ENCODE measurements at places on chromosomes 5 and 9.

- no peak for DNase-seq
These were observed 49.1 kb upstream of the OLFM1 start for GRCh38 chr9:135038331-135038730.

- DNase-seq = no peak
These were observed 167.6 kb upstream of the MSX2 start for GRCh38 chr5:174556756-174557155.

GRCh38 chr5:139655727-139656271, 7.7 kb downstream of the CXXC5 start:
- DNase-seq = no peak

GRCh38 chr9:131737426-131737825, 2.5 kb downstream of the RAPGEF1 start:
- no peak for DNase-seq

- no peak for DNase-seq
These were observed 52.1 kb downstream of the ENC1 start for GRCh38 chr5:74588415-74588814.

DNA sequence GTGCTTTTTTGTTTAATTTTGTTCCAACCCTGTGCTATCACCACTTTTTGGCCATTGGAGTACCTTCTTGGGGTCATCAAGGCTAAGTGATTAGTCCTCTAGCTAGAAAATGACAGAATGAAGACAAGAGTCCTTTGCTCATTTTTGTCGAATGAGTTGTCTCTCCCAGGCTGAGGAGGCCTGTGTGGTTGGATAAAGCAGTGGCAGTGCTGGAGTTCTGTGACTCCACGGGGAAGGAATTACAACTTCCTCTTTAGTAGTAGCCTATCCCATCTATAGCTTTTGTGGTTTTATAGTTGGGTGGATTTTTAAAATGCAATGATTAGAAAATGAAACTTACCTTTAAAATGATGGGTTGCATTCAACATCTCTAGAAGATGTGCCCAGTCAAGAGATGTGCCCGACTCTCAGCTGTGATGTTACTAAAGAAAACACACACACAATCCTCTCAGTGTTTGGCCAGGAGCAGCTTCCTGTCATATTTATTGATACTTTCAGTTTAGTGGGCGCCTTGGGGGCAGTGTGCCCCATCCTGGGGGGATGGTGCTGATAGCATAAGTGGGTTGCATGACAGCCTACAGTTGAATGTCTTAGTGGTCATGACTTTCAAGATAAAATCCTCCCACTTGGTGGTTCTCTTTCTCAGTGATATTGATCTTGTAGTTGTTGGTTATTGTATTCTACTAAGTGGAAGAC, 11.9 kb downstream of the OTULINL start:
- no peak for DNase-seq

DNA sequence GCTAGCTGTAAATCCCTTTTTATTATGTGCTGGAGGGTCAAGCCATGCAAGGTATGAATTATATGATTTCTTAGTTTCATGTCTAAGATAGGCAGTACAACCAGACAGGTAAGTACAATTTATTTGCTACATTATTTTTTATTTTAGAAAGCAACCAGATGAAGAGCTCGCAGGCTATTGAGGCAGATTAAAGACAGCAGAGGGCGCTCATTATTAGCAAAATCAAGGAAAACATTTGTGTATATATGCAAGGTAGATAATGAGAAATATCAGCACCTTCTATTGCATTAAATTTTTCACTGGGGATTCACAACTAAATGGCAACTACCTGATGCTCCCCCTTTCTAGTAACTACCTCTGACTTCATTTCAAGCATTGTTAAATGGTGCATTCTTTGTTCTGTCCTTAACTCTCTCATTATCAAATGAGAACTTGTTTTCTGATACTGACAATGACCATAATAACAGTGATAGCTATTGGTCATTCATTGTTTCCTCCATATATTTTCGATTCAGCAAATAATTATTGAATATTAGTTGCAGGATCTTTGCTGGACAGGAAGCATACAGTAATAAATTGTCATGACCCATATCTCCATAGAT, 8.6 kb downstream of the SCGB3A2 start:
- no peak for DNase-seq

DNA sequence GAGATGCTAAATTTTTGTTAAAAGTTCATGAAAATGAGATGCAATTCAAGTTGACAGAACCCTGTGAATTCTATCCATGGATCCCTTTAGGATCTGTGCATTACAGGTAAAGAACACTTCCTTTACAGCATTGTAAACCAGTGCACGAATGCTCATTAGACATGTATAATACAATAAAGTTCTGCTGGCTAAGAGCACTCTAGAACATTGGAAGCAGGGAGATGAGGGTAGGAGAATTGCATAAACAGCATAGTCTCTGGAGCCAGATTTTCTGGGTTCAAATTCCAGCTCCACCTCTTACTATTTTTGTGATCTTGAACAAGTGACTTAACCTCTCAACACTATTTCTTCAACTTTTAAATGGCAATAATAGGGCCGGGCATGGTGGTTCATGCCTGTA, 300.2 kb downstream of the NTRK2 start:
- no peak for DNase-seq

DNA sequence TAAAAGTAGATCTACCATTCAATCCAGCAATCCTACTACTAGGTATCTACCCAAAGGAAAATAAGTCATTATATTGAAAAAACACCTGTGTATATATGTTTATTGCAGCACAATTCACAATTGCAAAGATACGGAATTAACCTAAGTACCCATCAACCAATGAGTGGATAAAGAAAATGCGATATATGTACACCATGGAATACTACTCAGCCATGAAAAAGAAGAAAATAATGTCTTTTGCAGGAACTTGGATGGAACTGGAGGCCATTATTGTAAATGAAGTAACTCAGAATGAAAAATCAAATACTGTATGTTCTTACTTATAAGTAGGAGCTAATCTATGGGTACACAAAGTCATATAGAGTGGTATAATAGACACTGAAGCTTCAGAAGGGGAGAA, 63.4 kb upstream of the PITX1 start:
- no peak for DNase-seq

DNA sequence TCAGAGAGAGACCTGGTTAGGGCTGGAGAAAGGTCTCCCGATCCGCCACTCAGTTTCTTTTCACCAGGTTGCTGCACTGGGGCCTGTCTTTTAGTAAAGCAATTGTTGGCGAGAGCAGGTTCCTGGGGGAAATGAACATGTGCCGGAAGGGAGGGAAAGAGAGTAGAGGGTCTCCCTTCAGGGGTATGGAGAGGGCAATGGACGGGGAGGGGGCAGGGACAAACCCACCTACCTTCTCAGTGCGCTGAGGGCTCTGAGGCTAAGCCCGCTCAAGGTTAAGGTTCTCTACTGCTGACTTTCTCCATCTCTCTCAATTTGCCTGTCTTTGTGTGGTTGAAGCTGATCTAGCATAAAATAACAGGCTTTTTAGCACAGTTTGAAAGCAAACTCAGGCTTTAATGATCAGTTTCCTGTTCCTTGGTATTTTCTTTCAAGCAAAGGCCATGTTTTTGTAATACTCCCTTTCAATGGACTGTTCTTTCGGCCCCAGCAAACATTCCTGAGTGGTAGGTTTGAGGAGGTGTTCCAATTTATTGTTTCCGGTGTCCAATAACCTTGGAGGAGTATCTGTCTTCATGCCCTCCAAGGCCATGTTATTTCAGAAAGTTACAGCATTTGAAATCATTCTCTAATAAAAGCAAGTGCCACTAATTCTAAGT, 25.5 kb upstream of the TRAF1 start:
- DNase-seq = no peak

DNA sequence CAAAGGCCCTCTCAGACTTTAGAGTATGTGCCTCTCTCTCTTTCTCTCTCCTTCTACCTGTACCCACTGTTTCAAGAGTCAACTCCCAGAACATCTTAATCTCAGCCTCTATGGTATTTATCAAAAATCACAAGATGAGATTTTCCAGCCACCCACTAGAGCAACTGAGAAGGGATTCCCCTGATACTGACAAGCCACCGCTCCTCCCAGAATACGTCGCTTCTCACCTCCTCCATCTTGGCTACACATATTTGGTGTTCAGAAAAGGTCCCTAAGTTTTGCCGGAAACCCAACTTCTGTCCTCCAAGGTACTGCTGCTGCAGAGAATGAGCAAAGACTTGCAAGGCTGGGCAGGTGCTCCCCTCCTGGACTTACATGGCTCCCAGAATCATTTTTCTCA, 6.1 kb downstream of the GARIN3 start:
- DNase-seq = no peak

DNA sequence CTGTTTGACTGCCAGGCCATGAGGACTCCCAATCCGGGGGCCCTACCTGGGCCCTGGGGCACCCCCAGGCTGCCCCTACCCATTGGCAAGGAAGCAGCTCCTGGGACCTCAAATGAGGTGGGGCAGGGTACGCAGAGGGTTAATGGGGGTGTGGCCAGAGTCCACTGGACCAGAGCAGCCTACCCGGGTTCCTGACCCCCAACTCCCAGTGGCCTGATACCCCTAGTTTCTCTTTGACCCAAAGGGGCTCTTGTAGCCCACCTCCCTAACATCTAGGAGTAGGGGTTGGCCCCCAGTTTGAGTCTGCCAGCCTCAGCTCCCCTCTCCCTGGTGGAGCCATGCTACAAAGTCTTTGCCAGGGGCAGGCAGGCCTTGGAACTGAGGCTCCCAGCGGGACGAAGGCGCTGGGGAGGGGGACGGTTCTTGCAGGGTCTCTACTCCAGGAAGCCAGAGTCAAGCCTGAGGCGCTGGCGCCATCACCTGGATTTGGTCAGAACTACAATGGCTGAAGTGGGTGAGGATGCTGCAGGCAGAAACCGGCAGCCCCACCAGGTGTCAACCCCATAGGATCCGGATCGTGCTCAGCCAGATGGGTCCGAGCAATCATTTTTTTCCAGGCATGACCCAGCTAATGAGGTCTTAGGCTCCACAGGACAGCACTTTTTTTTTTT, 8.4 kb upstream of the CERCAM start:
- no peak for DNase-seq

DNA sequence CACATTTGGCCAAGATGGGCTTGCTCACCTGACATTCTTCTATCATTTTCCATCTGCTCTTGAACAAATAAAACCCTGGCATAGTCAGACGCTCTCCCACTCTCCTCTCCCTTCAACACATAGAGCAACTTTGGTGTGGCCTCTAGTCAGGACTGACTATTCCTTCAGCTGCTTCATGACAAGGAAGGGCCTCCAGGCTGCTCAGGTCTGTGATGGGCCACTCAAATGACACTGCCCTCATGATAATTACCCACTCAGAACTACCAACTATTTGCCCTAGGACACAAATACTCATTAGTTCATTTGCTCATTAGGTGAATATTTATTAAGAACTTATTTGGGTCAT, 376.3 kb downstream of the SEMA5A start:
- no peak for DNase-seq

GRCh38 chr9:125568621-125569020, 138.4 kb downstream of the MAPKAP1 start:
- DNase-seq = no peak

- no peak for DNase-seq
These were observed 19.8 kb upstream of the NUDT12 start for GRCh38 chr5:103582364-103582763.

GRCh38 chr5:99355881-99356280, 427.1 kb upstream of the CHD1 start:
- DNase-seq = no peak

- no peak for DNase-seq
These were observed 150.0 kb downstream of the CDC42SE2 start for GRCh38 chr5:131413605-131414559.

DNA sequence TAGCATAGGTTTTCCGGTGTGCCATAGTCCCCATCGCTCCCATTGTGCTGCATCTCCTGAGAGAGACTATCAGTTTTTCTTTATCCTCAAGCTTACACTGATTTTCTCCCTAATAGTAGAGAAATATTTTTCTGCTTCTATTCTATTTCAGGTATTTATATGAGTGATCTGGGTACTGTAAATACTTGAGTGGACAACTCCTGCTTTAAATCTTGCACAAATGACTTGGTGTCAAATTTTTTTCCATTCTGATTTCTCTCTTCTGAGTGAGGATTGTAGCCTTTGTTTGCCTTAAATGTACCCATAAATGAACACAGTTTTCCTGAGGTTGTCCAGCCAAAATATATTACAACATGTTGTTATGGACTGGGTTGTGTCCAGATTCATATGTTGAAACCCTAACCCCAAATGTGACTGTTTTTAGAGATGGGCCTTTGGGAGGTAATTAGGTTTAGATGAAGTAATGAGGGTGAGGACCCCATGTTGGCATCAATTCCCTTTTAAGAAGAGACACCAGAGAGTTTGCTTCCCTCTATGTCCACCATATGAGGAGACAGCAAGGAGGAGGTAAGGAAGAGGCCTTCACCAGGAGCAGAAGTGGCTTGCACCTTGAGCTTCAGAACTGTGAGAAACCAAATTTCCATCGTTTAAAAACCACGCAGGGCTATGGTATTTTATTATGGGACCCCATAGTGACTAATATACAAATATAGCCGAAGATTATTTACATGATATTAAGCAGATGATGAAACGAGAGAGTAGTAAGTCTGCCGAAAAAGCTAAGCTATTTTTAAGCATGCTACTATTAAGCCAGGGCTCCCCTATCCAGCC, 336.4 kb upstream of the MPDZ start:
- DNase-seq = no peak

DNA sequence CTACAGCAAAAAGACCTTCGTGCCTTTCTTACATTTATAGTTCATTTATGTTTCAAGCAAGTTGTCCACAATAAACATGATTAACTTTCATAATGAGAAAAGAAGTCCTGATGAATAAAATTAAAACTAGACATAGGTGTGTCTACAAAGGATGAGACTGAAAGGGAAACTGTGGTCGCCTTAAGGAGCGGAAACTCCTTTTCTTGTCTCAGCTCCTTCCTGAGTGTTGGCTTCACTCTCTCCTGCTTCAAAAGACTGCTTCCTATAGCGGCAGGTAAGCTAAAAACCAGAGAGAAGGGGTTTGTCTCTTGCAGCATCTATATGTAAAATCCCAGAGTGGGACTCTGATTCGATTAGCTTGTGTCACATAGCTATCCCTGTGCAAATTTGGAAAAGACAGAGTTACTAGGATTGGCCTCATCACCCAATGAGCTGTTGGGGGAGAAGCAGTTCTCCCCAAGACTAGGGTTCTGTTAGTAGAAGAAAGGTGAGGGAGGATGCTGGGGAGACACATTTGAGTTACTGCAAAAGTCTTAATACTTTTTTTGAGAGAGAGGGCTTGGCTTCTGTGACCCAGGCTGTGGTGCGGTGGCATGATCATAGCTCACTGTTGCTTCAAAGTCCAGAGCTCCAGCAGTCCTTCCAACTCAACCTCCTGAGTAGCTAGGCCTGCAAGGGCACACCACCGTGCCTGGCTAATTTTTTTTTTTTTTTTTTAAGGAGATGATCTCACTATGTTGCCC, 16.8 kb upstream of the CTSL start:
- DNase-seq = no peak

GRCh38 chr5:33120671-33121070, 320.1 kb upstream of the TARS1 start:
- no peak for DNase-seq

- DNase-seq = no peak
These were observed 19.1 kb downstream of the URM1 start for GRCh38 chr9:128390150-128390812.

Measured in T1000 (cell line).